ENCODE measurements at places on chromosomes 4 and X.

GRCh38 chr4:5892323-5893003, 423 bp downstream of the CRMP1 start:
- DNase-seq = no peak

DNA sequence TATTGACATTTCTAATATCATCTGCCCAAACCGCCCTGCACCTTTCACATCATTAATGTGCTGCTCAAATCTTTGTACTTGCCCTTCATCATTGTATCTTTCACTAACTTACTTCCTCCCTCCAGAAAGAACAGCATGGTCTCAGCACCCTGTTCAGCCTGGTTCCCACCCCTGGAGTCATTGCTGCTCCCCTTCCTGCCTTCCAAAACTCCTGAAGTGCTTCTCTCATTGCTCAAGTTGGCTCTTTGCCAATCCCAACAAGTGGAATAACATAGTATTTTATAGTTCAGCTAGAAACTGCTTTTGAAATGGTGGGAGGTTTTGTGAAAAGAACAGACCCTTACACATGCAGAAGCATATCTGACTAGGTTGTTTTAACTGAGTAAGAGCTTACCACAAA, 14.0 kb upstream of the TTC29 start:
- no peak for DNase-seq

DNA sequence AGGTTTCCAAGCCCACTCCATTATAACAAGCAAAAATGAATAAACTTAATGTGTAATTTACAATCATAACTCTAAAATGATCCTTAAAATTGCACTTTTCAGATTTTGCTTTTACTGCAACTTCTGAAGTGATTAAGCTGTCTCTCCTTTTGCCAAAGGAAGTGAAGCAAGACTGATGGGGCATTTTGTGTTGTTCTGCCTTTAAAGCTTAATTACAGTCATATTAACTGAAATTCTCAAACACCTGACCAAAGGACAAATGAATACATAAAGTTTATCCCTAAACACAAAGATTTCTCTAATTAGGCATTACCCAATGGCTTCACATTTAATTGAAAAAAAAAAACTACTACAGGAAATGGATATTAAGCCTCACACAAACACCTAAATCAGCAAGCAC, 101.8 kb downstream of the ATP11C start:
- no peak for DNase-seq

GRCh38 chr4:141346144-141346543, 125.4 kb downstream of the ZNF330 start:
- peak; percentile 47 for DNase-seq

DNA sequence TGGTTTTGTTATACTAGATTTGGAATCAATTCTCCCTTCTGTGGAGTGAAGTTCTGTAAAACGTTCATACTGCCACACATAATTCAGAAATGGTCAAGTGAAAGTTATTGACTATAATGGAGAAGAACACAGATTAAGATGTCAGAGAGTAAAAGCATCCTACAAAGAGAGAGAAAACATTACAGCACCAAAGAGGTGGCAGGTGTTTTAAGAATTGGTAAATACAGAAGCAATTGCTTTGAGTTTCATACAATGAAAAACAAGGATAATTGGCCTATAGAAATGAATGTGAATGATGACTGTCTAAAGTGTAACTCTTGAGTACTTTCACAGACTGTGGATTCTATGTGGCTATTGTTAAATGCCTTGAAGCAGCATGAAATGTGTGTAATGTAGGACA, 435.6 kb upstream of the SMIM31 start:
- DNase-seq = no peak

- no peak for DNase-seq
Observed at GRCh38 chrX:156008915-156009314, 11.4 kb downstream of the IL9R start.

GRCh38 chrX:14920196-14920595, 47.0 kb downstream of the MOSPD2 start:
- DNase-seq = no peak

DNA sequence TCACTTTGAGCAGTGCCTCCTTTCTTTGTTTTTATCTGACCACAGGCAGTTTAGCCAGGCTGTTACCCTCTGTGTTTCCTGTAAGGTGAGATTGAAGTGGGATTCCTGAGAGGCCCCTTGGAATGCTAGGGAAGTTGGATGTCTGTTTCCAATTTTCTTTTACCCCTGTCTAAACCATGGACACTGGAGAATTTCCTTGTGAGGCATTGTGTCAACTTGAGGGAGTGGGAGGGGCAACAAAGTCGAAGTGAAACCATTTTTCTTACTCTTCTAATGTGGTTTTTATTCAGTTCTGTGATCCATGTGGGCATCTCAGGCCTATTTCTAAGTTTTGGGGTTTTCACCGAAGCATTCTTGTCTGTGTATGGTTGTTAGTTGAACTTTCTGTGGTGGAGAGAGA, 296.1 kb upstream of the UGT8 start:
- DNase-seq = no peak

DNA sequence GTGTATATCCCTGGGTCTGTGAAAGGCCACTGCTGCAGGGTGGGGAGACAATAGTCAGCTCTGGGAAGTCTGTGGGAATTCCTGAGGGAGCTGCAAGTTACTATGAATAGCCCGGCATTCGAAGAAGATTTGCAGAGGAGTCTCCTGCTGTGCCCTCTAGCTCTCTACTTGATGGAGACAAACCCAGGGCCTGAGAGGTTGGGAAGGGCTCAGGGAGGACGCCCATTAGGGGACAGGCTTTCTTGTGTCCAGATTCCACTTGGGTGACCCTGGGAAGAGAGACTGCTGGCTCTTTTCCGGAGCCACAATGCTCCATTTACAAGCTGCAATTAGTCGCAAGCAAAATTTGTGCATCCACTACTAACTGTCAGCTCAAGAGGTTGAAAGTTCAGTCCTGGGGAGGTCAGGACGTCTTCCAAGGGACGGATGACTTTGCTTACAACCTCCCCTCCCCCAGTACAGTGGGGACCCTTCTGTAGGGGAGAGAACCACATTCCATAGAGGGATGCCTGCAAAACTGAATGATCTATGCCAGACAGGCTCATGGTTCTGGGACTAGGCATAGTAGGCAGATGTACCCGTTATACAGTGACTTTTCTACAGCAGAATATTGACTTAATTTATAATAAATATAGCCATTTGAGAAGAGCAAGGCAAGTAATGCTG, 48.2 kb upstream of the PHOX2B start:
- no peak for DNase-seq

- no peak for DNase-seq
Observed at GRCh38 chr4:40340030-40340429, 4.9 kb downstream of the CHRNA9 start.

GRCh38 chrX:41449615-41450014, 2.5 kb downstream of the NYX start:
- no peak for DNase-seq

GRCh38 chr4:133162941-133163340, 13.8 kb downstream of the PCDH10 start:
- DNase-seq = no peak

DNA sequence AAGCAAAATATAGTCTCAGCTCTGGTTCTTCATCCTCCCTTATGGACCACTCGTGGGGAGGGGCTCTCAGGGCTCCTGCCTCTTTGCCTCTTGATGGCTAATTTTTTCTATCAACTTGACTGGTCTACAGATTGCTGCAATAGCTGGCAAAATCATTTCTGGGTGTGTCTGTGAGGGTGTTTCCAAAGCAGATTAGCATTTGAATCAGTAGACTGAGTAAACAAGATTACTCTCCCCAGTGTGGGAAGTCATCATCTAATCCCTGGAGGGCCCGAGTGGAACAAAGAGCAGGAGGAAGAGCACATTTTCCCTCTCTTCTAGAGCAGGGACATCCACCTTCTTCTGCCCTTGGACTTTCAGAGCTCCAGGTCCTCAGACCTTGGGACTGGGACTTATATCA, 153.5 kb downstream of the STK32B start:
- DNase-seq = no peak

DNA sequence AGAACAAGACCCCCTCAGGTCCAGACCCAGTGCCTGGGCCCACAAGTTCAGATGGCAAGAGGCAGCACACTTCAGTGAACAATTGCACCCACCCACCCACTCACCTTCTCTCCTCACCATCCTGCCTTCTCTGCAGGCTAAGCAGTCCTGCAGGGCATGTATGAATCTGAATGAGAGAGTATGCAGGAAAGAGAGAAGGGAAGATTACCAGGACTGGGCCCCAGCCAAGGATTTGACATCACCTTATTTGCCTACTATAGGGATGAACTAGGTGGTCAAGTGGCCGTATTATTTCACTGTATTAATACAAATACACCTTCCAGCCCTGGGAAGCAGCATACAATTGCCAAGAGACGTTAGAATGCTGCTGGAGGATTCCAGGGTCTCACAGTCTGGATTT, 2.1 kb upstream of the ZNF141 start:
- no peak for DNase-seq

GRCh38 chrX:87808576-87809243, 291.1 kb downstream of the KLHL4 start:
- no peak for DNase-seq

DNA sequence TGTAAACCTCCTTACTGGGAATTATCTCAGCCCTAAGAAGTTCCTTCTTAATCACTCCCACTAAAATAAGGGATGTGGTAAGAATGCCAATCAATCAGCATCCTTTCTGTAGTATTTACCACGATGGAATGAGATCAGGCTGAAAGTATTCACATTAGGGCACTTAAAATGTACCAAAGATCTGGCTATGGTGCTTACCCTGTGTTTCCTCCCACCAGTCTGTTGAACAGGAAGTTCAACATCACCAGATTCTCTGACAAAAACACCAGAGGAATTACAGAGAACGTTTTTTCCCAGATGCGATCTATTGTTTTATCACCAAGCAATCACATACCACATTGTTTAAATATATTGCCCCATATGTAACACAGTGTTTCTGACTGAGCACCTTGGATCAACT, 2.1 kb upstream of the CLCN3 start:
- DNase-seq = no peak

DNA sequence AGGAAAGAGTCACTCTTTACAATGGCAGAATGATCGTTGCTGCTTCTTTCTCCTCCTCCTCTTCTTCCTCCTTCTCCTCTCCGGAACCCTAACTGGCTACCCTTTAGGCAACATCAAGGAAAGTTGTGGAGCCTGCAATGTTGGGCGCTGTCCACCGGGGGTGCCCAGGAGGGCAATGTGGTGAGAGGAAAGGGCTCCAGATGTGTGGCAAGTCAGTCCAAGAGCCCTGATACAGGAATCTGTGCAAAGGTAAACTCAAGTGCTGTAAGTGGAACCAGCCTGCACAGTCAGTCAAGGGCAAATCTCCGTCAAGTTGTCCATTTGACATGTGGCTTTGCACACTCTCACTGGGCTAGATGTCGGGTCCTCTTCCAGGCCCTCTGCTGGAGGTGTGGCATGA, 2.8 kb downstream of the RTL5 start:
- DNase-seq = peak; percentile 8

DNA sequence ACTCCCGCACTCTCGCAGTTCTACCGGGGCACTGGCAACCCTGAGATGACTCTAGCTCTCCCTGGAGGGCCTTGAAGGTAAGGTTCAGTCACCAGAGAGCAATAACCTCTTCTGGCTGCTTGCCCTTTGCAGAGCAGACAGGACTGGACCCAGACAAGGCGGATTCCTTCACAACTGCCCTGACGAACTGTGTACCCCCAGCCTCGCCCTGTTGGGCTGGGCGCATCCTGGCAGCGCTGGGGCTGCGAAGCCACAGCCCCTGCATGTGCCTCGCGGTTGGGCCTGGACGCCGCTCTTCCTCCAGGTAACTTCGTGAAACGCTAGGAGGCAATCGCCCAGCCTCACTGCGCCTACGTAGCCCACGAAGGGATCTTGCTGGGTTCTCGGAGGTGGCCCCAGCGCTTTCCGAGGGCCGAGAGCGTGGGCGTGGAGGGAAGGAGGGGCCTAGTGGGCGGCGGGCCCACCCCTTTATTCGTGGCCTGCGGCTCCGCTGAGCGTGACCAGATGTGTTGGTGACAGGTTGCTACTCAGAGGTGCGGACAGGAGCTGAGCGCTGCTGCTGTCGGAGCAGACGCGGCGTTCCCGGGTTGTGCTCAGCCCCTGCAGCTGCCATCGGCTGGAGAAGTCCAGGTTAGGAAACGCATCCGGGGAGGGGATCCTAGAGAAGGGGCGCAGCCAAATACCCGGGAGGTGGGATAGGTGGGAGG, 1.9 kb upstream of the MAMLD1 start:
- no peak for DNase-seq

- no peak for DNase-seq
Observed at GRCh38 chr4:72110886-72111285, 79.1 kb downstream of the NPFFR2 start.

DNA sequence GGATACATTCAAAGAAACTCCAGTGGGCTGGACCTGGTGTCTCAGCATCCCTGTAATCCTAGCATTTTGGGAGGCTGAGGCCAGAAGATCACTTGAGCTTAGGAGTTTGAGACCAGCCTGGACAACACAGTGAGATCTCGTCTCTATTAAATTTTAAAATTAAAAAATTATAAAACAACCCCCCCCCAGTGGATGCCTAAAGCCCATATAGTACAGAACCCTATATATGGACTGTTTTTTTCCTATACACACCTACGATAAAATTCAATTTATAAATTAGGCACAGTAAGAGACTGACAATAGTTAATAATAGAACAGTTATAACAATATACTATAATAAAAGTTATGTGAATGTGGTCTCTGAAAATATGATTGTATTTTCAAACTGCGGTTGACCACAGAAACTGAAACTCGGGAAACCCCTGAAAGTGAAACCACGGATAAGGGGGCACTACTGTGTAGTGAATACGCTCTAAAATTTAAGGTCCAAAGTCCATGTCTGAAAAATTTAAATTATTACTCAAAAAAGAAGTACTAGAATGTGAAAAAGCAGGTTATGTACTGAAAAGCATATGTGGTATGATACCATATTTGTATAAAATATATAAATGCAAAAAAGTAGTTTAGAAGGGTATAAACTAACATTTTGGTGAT, 2.0 kb downstream of the SMIM14 start:
- DNase-seq = no peak

GRCh38 chr4:109383823-109384222, 49.8 kb upstream of the SEC24B start:
- DNase-seq = no peak

GRCh38 chr4:128675083-128675482, 134.4 kb upstream of the JADE1 start:
- no peak for DNase-seq

Data from NCI-H1092 (cell line).